H9 (cell line): ENCODE measurements at places on chromosomes 2 and 18. TPM values are rescaled to one million over a fixed set of nuclear protein-coding genes. Genes with fewer than 3 reads are reported as not detected.

Gene NCKAP5
- total RNA-seq = 0.26 and 0.55 TPM in 2 replicates

DNA sequence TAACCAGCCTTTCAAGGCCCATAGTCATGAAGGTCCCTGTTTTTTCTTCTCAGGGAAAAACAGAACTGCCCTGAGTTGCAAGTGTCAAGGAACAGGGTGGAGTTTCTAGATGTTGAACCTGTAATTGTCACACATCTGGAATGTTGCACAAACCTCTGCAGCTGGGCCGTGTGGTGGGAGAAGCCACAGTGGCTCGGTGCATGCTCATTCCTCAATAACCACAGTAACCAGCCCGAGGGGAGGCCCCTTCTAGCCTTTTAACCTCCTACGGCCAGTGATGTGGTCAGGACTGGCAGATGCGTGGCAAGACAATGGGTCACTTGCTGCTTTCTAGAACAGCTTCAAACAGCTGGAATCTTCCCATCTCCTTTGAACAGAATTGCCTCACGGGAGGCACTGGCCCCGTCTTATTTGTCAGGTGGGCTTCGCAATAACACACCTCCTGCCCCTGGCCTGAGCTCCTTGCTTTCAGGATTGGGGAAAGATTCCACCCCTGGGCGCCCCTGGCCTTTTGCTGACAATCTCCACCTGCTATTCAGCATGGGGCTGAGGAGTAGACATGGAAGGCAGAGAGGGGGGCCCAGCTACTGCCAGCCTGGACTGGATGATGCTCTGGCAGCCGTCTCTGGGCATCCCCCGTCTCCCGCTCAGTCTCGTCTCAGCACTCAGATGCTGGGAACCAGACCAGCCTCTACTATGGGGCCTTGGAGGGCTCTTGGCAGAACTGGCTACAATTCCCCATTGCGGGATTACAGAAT, 102.9 kb downstream of the KLHL29 start:
- DNase-seq = no peak

GRCh38 chr2:238945433-238946150, 97.7 kb downstream of the TWIST2 start:
- peak; percentile 88 for DNase-seq

- no peak for DNase-seq
Observed at GRCh38 chr2:197973772-197974171, 169.4 kb downstream of the PLCL1 start.

Gene MROH2A
- not detected in 2 replicates for total RNA-seq

Gene GAL3ST2
- total RNA-seq = 0.33 and 0.37 TPM in 2 replicates

DNA sequence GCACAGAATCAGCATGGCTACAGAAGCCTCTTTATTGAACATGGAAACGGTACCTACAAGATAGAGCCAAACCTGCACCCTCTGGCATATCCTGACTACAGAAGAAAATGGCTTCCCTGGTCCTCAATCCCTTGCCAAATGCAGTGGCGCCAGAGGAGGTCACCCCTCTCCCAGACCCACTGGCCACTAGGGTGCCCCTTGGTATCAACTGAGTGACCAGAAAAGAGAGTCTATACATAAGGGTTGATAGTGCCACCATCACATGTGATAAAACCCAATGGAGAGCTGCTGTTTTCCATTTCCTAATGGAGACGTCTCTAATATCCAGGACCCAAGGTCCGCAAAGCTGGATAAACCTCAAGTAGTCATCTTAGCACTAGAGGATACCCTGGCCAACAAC, 52.7 kb upstream of the ALK start:
- no peak for DNase-seq

DNA sequence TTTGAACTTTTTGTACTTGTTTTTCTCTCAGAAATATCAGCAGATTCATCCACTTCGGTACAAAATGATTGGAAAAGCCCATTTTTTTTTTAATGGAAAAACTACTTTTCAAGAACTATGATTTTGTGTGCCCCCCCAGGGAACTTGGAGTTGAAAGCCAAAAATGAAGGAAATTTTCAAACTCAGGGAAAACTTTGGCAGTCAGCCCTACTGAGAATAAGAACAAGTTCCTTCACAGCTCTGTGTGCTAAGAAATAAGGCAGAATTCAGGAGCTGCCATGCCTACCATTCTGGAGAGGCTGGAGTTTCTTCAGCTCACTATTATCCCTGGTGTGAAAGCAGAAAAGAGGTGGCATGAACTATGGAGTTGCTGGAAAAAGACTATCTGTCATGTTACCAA, 226.0 kb upstream of the SLC35G4 start:
- no peak for DNase-seq

DNA sequence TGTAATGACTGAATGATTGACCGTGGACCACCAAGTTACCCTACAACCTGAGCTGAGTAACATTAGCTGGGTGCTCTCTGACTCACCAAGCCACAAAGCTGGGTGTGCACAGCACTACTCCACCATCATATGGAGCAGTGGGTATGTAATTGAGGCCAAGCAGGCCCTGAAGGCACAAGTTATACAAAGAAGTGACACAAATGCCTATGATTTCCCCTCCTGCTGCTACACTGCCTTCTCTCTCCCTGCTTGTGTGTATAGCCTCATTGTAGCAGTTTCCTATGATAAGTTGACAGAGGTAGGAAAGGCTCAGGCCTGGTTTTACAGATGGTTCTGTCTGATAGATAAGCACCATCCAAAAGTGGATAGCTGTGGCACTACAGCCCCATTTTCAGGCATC, 1327.2 kb upstream of the DDX18 start:
- DNase-seq = no peak

Gene ERMN
- 0.29 and 0.48 TPM in 2 replicates for total RNA-seq

Gene ZBTB14
- total RNA-seq = 14.5 and 15.5 TPM in 2 replicates

DNA sequence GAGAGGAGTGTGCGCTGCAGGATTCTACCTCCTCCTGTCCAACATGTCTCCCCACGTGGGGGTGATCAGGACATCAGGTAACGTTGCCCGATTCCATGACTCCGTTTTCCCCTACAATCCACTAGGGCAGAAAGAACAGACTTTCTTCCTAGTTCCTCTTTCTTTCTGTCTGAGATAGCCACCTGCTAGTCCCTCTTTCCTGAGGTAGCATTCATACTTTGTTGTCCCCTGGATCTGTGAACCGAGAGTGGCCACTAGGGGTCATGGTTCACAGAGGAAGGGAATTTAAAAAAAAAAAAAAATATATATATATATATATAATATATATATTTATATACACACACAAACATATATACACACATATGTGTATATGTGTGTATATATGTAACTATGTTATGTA, 210.0 kb upstream of the ZNF521 start:
- DNase-seq = no peak

Gene TOGARAM2
- total RNA-seq = 0.18 and 0.83 TPM in 2 replicates

DNA sequence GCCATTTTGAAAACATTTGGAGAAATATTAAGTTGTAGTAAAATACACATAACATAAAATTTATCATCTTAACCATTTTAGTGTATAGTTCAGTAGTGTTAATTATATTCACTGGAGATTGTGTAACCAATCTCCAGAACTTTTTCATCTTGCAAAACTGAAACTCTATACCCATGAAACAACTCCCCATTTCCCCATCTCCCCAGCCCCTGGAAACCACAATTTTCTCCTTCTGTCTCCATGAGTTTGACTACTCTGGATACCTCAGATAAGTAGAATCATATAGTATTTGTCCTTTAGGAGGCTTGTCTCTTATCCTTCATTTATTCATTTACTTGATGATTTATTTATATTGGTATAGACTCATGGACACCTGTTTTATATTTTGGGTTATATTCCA, 392.9 kb downstream of the SETBP1 start:
- no peak for DNase-seq

- DNase-seq = no peak
Observed at GRCh38 chr18:3611313-3612090, 161.5 kb downstream of the TGIF1 start.

- no peak for DNase-seq
Observed at GRCh38 chr2:71074893-71075395, 6.5 kb downstream of the NAGK start.

GRCh38 chr2:202105025-202105424, 32.0 kb downstream of the KIAA2012 start:
- no peak for DNase-seq

GRCh38 chr2:102013206-102014040, 21.7 kb downstream of the IL1R2 start:
- no peak for DNase-seq

Gene CD207
- not detected in 2 replicates for total RNA-seq

Gene NEB
- 0.75 and 0.98 TPM in 2 replicates for total RNA-seq

Gene CYP20A1
- total RNA-seq = 21.9 and 23.5 TPM in 2 replicates

GRCh38 chr2:60469536-60470317, 83.7 kb downstream of the BCL11A start:
- DNase-seq = no peak

GRCh38 chr2:34234823-34235222, 635.7 kb upstream of the FAM98A start:
- DNase-seq = no peak

Gene STAT4
- total RNA-seq = 0.33 TPM in 2 replicates

DNA sequence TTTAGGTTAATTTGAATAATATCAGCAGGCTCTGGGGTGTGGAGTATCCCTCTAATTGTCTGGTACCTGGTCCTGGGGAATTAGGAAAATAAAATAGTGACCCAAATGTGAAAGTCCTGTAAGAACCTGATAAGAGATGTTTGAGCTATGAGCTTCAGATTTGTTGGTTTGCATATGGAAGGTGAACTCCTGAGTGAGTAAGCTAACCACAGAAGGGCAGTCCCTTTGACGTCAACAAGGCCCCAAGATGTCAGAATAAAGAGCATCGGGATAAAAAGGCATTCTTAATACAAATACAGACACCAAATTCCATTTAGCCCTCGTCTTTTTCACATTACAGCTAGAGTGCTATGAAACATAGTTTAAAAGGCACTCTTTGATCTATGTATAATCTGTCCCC, 1366.3 kb upstream of the TMEFF2 start:
- DNase-seq = no peak
